Osteoblast (primary cell): ENCODE measurements at places on chromosomes 11 and 22.
A peak's percentile ranks its signal among the peaks of the same experiment; 100 is the strongest.

GRCh38 chr11:76270389-76270788 is 64.1 kb upstream of the WNT11 start:
- no peak for DNase-seq

- no peak for DNase-seq
Measured at GRCh38 chr11:42251984-42252383, 792.5 kb upstream of the LRRC4C start.

DNA sequence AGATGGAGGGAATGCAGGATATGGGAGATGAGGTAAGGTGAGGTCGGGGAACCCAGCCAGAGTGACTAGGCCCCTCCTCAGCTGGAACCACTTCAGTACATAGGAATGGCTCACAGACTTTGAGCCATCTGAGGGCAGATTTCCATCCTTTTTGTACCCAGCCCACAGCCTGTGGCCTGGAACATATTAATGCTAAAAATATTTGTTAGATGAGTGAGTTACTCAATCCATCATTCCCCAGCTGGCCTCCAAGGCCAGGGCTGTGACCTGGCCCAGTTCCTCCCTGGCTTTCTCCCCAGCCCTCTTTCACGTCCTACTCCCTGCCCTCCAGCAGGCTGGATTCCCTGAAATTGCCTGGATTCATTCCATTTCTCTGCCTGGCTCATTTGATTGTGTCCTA is 57.2 kb upstream of the PRDM11 start:
- peak; percentile 96 for DNase-seq

- DNase-seq: peak; percentile 62
Measured at GRCh38 chr22:47209040-47209514, 446.6 kb downstream of the TBC1D22A start.

DNA sequence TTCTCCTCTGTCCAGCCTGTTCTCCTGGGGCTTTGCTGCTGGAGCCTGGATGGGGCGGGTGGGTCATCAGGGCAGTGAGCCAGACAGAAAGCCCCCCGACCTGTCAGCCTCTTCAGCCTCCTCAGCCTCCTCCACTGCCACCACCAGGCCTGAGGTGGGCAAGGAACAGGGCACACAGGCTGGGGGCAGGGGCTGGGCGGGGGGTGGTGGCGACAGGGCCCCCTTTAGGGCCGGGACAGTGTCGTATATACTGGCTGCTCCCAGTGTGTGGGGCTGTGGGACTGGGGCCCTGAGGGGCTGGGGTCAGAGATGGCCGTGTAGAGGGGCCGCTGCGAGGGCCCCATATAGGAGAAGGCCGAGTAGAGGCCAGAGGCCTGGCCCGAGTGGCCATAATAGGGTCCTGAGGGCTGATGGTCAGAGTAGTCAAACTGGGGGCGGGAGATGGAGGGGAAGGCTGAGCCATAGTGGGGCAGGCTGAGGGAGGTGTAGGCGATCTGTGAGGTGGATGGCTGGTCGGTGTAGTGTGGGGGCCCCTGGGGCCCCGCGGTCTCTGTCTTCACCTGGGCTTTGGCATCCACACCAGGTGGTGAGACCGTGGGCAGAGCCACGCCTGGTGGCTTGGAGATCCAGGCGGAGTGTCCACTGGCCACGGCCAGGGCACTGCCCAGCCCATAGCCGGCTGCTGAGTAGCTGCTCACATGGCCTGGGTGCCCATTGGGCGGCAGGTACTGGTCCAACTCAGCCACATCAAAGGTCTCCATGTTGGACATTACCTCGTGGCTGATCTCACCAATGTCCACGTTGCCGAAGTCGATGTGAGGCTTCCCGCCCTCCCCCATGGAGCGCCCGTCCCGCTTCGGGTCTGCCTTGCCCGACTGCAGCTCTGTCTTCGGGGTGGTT is 10.8 kb downstream of the SOX10 start:
- peak; percentile 81 for DNase-seq

DNA sequence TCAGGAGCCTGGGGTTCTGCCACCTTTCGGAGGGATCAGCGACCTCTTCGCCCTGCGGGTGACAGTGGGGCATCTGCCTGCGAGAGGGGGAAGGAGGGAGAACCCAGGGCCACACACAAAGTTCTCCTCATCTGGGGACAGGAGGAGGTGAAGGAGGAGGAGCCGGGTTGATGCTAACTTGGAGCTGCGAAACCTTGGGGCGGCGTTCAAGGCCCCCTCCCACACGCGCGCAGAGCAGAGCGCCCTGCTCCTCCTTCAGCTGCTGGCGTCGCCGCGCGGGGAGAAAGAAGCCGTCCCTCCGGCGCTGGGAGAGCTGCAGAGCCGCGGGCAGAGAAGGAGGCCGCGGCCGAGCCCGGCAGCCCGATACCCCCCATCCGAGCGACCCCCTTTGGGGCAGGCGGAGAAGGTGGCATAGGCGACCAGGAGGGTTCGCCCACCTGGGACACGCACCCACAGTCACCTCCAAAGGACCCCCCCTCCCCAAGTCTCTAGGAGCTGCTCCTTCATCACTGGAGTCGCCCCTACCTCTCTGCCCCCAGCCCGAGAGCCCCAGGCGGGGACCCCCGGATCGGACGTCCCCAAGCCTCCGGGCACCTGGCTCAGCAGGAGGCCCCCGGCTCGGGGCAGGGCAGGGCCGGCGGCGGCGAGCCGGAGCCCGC is at the start of gene RASD2:
Gene RASD2, plus strand, starts transcription at position 237 of the 659 bp plus-strand sequence. CDS start 5,979 bp downstream, outside the sequence.
- DNase-seq: peak; percentile 87

- DNase-seq: peak; percentile 76
Measured at GRCh38 chr11:3217818-3218482, 663 bp downstream of the MRGPRG start.

GRCh38 chr11:86693518-86693917 is 21.1 kb upstream of the ME3 start:
- no peak for DNase-seq

GRCh38 chr22:35175392-35175791 is 81.9 kb upstream of the HMGXB4 start:
- DNase-seq: no peak

- DNase-seq: no peak
Measured at GRCh38 chr22:23926561-23926960, 32.4 kb downstream of the MIF start.

DNA sequence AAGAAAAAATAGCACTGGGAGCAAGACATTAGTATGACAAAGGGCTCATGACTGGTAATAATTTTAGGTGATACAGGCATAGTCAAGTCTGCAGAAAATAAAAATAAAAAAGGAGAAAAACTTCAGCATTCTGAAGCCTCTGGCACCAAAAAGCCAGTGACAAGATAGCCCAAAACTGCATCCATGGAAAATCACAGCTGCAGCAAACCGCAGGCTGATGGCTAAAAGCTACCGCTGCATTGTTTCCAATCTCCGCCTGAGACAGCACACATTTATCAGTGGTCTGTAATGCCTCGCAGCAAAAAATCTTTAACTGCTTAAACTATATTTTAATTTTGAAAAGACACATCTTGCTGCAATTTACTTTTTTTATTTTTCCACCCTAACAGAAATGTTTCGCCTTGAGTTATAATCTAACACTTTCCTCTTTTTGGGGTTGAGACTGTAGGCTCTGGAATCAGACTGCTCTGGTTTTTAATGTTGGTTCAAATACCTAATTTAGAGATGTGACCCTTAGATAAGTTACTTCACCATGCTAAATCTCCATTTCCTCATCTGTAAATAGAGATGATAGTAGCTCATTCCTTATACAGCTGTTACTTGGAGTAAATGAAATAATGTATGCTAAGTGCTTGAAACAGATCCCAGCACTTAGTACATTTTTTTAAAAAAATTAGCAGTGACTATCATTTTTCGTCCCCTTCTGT is 42.0 kb upstream of the FIBIN start:
- no peak for DNase-seq

- DNase-seq: peak; percentile 25
Measured at GRCh38 chr11:86990031-86990430, 34.8 kb upstream of the FZD4 start.

DNA sequence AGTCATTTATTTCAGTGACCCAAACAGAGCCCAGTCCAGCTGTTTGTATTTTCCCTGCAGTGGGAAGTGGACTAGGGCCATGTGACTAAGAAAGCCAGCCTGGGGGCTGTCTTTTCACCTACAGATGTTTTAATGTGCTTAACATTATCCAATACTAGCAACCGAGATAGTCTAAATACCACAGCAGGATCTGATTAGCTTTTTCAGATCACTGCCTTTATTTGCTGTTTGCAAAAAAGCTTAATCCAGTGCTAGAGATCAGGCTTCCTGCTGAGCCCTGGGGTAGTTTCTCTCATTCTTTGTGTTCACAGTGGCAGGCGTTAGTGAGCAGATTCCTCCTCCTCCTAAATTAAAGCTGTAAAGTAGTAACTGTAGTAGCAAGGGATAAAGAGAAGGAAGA is 35.0 kb downstream of the ZC3H12C start:
- DNase-seq: no peak

GRCh38 chr22:46803031-46803880 is 40.8 kb downstream of the TBC1D22A start:
- no peak for DNase-seq

GRCh38 chr11:117434481-117434880 is 106.8 kb downstream of the CEP164 start:
- DNase-seq: no peak

GRCh38 chr11:125942771-125943428 is 2.9 kb upstream of the VSIG10L2 start:
- DNase-seq: peak; percentile 66

DNA sequence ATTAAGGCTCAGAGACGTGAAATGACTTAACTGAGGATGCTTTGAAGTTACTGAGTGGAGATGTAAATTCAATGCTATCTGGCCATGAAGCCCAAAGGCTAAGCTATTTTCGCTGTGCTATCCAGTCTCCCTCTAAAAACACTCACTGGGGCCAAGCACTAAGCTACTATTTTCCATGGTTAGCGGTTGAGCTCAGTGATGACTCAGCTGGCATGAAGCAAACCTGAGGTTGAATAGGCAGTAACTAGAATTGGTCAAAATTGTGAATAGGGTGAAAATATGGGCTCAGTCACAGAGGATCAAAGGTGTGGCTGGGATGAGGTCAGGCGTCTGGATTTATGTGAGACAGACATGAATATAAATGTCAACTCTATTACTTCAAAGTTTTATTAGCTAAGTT is 564.2 kb upstream of the KIRREL3 start:
- no peak for DNase-seq

GRCh38 chr11:65100674-65101350 is 4.8 kb downstream of the VPS51 start:
- no peak for DNase-seq

DNA sequence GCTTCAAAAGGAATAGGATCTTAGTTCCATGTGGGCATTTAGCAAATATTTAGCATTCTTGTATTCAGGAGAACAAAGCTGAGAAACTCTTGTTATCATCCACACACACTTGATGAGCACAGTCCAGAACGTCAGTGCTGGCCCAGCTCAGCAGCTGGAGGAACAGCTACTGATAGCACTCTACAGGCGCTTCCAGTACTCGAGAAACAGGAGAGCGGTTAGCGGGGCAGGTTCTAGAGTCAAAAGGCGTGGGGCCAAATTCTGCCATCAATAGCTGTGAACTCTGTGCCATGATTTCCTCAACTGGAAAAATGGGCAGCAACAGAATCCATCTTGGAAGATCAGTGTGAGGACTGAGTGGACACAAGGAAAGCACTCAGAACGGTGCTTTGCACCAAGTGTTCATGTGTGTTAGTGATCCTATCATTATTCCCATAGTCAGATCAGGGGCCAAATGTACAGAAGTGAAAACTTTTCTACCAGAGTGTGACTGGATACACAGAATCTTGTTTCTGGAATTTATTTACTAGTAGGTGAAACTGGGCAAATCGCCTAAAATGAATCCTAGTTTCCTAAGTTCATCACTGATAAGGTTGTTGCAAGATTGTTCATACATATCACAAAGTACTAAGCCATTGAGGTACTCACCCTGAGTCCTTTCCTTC is 3.2 kb downstream of the JOSD1 start:
- DNase-seq: no peak

DNA sequence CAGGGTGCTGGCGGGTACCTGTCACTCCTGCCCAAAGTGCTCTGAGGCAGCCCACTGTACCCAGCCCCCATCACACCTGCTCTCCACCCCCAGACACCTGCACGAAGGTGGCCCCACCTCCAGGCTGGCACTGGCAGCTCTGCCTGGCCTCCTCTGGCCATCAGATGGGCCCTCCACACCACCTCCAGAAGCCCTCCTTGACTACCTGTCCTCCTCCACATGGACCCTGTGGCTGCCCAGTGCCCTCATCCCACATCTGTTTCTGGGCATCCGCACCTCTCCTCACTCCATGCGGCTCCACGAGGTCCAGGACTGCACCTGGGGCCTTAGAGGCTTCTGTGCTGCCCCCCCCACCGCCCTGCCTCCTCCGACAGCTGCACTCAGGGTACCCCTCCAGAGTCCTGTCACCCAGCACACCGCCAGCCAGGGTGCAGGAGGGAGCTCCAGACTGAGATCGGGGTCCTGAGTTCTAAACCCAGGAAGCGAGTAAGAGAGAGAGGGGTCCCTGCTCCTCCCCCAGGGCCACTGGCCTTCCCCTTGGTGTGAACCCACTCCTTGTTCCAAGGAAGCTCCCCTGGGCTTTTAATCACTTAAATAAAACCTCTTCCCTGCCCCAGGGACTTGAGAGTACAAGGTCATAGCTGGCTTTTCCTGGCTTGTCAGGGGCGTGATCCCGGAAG is 1.7 kb downstream of the CTSD start:
- DNase-seq: peak; percentile 93

DNA sequence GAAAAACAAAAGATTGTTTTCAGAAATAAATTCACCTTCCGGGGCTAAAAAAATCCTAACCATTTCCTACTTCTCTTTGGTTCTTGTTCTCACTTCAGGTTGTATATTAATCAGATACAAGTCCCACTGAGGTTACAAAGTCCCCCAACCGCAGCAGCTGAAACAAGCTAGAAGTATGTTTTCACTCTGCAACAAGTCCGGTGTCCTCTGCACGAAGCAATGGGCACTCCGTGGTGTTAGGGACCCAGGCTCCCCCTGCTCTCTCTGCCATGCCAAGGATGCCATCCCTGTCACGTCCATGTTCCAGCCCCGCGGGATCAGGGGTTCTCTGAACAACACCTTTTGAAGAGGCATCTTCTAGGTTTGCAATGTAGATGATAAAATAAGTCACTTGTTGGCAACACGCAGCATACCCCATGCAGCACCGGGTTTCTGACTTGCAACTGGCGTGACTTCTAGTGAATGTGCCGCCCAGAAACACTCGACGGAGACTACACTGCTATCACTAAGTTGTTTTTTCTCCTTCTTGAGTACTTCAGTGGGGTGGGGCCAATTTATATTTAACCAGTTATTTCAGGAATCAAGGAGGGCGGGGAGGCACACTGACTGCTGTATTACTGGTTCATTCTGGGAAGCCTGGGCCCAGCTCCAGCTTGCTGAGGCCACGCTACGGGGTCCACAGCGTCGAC is 25.4 kb upstream of the GSTP1 start:
- DNase-seq: peak; percentile 80

GRCh38 chr11:123193742-123194141 is 1.3 kb downstream of the CLMP start:
- DNase-seq: peak; percentile 86

GRCh38 chr11:64757549-64758329 is 2.0 kb downstream of the PYGM start:
- peak; percentile 21 for DNase-seq

- no peak for DNase-seq
Measured at GRCh38 chr11:108206171-108206570, 16.3 kb downstream of the NPAT start.
